Activated CD4-positive, alpha-beta T cell treated with anti-CD3 and anti-CD28 coated beads, Interleukin-2, amount 50 U/mL, for 48 hours (primary cell): ENCODE measurements at places on chromosomes 7 and 10.

DNA sequence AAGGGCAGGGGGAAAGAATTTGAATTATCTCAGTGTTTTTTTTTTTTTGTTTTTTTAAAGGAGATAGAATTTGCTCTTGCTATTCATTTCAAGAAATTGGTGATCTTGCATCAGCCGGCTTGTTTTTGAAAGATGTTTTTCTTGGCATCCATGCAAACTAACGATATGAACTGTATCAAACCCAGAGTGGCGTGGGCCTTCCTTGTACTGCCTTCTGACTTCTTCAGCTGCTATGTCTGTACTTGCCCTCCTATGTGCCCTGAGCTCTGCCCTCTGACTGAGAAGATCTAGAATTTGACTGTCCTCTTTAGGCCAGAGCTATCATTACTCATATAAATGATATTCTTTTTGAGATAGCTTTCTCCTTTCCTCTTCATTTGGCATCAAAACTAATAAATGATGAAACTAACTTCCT is 183.1 kb downstream of the EXOC4 start:
- no peak for DNase-seq

DNA sequence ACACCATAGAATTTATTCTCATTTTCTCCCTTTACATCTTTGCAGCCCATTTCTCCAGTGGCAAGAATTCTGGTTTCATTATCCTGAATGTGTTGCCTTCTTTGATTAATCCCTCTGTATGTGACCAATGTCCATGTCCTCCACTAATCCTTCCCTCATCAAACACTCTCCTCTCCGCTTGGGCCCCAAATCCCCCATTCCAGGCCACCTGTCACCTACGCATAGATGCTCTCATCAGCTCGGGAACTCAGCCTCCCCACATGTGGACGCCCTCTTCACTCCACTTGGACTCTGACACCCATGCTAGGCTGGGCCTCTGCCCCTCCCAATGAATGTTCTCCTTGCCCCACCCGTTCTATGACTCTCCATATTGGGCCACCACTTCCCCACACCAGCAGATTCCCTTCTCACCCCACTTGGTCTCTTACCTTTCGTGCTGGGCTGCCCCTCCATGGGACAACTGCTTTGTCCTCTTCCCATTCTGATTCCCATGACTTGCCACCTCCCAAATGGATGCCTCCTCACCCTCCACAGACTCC is 18.7 kb upstream of the RBM20 start:
- no peak for DNase-seq

- peak; percentile 37 for DNase-seq
Observed at GRCh38 chr10:70106958-70107791, 25.4 kb downstream of the AIFM2 start.

DNA sequence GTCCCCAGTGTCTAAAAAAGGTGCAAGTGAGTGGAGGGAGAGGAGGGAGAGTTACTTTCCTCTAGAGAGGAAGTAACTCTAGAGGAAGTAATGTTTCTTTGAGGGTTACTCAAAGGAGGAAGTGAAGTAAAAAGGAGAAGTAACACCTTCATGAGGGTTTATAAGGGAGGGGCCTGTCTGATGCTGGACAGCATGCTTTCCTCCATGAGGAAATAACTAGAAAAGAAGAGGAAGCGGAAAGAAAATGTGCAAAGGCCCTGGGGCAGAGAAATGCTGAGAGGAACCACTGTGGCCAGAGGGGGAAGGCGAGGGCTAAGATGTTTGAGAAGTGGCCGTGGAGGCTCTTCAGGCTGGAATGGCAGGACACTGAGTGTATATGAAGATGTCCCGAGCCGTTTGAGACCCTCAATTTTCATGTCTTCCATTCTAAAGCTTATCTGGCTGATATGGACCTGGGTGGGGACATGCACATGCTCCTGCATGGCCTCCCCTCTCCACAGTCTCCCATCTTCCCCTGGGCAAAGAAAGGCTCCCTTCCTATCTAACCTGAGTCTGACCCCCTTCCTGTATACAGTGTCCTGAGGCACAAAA is 3.4 kb upstream of the SLC18A2 start:
- DNase-seq: no peak

DNA sequence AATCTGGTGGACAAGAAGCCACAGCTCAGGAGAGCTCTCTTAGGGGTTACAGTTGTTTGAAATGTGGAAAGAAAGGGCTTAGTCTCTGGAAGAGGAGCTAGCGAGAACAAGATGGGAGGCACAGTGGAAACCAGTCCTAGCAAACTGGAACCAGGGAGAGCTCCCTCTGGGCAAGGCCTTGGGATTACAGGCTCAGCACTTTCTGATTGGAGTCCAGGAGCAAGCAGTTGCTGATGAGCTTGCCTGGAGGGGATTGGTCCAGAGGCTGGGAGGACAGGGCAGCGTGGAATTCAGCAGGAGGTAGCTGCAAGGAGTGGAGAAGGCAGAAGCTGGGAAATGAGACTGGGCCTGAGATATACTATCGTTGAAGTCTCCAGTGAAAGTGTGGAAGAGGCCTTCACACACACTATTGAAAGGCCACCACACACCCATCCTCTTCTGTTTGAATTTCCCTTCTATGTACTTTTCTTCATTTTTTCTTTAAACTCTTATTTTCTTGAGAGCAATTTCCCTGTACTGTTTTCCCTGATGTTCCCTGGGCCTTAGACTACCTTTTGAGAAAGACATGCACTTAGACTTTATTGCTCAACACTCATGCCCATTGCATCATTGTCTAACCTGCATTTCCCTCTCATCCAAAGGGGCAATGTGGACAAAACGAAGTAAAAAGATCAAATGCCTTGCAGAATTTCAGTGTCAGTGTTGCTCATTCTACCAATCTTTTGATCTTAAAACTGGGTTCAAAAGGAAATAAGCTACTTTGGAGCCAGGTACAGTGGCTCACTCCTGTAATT is 57.8 kb upstream of the LANCL2 start:
- DNase-seq: no peak

- peak; percentile 47 for DNase-seq
Observed at GRCh38 chr7:134327896-134328295, 11.2 kb upstream of the SLC35B4 start.

DNA sequence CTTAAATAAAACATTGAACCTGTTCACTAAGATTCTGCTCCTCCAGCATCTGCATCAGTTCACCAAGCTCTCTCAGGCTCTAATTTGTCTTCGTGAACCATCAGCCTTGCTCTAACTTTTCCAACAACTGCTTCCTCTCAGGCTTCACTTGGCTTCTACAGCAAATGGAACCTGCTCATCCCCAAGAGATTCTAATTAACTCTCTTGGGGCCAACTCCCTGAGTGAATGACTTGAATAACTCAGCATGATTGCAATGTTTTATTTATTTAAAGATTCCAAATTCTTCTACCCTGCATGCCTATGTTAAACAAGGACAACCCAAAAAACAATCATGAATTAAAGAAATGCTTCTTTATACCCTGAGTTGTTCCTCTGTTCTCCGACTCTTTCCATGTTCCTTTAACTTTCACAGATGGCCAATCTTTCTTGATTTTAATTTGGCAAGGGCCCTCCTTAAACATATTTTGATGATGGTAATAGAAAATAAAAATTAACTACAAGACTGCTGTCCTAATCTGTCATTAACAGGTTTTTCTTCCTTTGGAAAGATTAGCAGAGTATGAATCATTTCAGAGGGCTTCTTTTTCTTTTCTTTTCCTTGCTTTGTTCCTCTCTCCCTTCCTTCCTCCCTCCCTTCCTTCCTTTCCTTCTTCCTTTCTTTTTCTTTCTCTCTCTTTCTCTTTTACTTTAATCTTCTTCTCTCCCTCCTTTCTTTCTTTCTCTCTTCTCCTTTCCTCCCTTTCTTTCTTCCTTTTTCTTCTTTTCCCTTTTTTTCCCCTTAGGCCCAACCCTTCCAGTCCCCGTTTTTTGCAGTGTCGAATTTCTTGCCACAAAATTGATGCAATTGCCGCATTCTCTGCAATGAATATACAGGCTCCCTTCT is 195.0 kb upstream of the RHOBTB1 start:
- DNase-seq: no peak
